ENCODE measurements at places on chromosomes 2 and 18. TPM values are rescaled to one million over a fixed set of nuclear protein-coding genes. Genes with fewer than 3 reads are reported as not detected.

- no peak for DNase-seq
These were observed 16.3 kb downstream of the VPS4B start for GRCh38 chr18:63405986-63406385.

- no peak for DNase-seq
These were observed 103.1 kb upstream of the MAPRE2 start for GRCh38 chr18:34938090-34938489.

The IL36B gene
- not detected for total RNA-seq

DNA sequence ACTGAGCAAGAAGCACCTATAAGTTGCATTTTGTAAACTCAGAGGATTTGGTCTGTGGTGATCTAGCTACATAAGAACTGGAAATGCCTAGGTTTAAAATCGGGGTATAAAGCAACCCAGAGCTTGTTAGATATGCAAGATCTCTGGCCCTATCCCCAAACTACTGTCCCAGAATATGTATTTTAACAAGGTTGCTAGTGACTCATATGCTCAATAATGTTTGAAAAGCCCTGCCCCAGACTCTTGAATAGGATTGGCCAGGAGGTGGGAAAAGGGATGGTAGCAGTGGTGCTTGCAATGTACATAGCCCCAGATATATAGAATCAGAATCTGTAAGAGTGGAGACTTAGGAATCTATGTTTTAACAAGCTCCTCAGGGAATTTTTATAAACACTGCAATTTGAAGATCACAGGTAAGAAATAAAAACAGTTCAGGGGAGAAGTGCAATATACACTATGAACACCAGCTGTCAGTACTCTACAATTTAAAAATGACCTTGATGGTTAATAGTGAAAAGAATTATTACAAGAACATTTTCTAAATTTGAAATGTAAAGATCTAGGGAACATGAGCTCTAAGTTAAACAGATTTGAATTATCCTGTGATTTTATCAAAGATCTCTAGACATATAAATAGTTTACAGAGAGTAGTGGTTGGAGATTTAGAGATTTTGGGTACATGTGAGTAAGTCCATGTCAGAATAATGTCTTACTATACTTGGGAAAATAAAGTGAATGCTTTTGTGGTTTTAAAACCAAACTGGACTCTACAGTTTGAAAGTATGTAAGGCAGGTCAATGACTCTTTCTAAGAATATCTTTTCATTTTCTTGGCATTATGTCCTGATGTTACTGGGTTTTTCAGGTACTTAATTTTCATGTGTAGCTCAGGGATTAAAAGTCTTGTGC is 7.7 kb upstream of the MMADHC start:
- no peak for DNase-seq

DNA sequence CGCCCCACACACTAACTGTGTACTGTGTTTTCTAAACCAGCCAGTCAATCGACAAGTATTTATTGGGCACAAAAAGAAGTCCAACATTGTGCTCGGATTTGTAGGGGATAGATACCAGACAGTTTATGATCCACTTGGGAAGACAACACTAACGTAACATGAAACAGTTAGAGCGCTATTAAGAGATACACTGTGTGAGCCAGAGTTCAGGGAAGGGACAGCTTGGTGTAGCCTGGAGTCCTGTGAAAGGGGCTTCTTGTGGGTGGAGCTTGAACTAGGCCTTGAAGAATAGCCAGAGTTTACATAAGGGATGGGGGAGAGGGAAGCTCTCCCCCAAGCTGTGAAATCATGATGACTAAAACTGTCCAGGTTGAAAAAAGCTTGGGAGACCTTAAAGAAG is 176.4 kb upstream of the TCF4 start:
- DNase-seq, result peak; percentile 41

The BCL2L11 gene
- total RNA-seq, result 26.5 TPM

GRCh38 chr2:232524771-232525170 is 1.2 kb upstream of the CHRND start:
- no peak for DNase-seq

DNA sequence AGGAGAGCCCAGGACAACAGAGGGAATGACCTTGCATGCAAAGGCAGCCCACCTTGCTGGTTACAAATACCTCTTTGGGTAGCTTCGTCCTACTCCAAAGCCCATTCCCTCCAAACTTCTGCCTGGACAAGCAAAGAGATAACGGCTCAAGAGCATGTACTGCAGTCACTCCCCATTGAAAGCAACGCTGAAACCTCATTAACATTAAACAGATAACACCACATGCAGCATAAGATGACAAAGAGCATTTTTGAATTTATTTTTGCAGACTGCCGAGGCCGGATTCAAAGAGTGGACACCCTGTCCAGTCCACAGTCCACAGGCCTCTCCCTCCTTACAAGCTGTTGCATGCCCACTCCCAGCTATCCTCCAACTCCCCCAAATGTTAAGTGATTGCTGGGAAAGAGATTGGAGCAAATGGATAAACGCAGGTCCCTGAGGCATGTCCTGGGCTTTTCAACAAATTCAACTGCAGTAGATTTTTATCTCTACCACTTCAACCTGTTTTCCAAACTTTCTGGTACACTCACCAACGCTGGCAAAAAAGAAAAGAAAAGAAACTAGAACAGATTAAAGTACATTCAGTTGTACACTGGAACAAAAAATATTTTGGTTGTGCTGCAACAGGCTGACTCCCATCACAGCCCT is 40.1 kb downstream of the MREG start:
- DNase-seq, result no peak

DNA sequence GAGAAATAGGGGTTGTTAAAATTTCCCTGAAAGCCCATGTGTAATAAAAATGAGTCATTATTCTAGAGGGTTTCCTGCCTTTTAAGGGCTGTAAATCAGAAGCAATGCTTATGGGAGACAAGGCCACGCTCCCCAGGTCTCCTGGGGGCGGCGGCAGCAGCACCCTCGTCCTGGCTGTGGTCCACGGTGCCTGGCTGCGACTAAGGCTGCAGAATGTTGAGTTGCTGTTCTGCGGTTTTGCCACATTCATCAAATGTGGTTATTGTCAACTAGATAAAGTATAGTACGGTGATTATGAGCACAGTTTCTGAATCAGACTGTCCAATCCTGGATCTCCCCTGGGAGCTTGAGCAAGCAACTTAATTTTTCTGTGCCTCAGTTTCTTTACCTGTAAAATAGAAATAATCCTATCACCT is 11.9 kb upstream of the AGFG1 start:
- no peak for DNase-seq

The ALLC gene
- not detected for total RNA-seq

DNA sequence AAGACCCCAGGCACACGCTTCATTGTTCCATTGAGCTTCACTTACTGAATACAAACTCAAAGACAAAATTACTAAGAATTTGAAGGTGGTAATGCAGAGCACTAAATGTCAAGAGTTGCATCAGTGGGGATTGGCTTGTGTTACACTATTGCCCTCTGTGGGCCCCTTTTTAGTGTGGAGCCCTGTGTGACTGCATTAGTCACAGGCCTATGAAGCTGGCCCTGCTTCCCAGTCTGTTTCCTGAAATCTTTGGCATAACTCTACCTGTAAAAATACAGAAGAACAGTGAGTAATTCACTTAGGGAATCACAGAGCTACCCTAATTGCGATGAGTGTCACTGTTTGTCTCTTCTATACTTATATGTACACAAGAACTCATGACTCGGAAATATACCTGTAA is 40.0 kb upstream of the STPG4 start:
- DNase-seq, result peak; percentile 69

DNA sequence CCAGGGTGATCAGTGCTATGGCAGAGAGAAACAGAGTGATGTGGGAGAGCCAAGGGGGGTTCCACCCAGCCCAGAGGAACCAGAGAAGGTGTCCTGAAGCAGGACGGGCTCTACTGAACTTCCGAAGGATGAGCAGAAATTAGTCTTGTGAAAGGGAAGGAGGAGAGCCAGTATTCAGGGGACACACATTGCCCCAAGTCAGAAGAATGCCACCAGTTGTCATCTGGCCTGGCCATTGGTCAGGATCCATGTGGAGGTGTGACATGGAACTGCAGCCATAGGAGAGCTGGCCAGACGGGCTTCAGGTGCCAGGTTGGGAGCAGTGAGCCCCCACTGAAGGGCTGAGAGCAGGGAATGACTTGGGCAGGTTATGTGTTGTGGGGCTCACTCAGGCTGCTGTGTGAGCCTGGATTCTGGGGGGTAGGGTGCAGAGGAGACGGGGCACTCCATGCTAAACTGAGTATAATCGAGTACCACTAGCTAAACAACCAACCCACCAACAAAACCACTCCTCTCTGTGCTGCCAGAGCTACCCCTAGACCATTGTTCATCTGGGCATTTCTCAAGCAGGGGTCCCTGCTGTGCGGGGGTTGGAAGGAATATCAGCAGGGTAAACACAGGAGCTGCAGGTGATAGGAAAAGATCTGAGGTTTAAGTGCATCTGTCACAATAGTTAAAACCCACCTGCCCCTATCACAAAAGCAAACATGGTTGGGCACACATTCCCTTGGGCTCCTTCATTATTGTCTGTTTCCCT is 25.3 kb downstream of the MARCO start:
- DNase-seq, result no peak

The RNF144A gene
- total RNA-seq, result 10.1 TPM

GRCh38 chr2:587087-587960 is 89.9 kb downstream of the TMEM18 start:
- DNase-seq, result no peak

DNA sequence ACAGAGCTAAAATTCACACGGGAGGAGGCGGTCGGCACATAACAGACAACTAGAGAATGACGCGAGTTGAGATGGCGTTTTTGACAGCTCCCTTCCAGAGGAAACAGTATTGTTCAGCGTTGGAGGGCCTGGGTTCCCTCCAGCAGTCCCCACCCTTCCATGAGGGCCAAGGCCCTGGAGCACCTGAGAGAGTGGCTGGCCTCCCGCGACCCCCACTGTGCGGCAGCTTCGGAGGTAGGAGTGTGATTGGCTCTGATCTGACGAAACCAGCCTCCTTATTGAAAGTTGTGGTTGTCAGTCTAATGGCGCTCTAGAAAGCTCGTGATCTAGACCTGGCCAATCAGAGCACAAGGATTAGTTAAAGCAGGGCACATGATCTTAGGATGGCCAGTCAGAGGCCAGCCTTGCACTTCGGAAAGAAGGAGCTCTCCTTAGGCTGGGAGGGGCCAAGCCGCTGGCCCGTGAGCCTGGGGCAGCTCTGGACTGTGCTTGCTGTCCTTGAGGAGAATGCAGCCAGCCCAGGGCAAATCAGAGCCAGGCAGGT is 104.5 kb upstream of the CELF4 start:
- no peak for DNase-seq

- no peak for DNase-seq
These were observed 175.9 kb downstream of the SH3RF3 start for GRCh38 chr2:109304731-109305470.

GRCh38 chr2:191359133-191359532 is 113.9 kb downstream of the MYO1B start:
- DNase-seq, result no peak

DNA sequence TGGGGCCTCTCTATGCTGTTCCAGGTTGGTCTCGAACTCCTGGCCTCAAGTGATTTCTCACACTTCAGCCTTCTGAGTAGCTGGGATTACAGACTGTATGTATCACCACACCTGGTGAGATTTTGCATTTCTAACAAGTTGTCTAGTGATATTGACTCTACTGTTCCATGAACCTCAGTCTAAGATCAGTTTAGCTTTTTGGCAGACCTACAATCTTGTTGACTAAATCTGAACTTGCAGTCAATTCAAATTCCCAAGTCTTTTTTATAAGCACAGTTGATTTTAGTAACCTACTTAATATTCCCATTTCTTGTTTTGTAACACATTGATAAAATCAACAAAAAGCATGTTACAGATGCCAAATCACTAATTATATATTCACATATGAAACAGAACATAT is 266.1 kb upstream of the CYP26B1 start:
- DNase-seq, result no peak

GRCh38 chr2:122433123-122433754 is 677.8 kb downstream of the TSN start:
- DNase-seq, result peak; percentile 69

DNA sequence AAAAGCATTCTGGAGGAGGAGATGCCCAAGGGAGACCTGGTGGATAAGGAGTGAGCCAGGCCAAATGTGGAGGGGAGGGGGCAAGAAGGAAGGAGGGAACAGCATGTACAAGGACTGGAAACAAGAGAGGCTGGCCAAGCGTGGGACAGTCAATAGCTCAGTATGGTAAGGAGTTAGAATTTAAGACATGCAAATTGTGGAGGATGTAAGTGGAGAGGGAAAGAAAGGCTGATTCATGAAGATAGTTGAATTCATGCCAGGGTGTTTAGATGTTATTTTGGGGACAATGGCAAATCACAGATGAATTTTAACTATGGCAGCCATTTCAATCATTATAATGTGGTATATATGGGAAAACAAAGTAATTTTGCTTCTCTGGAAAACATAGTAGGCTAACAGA is 462.3 kb downstream of the MEIS1 start:
- DNase-seq, result no peak

- peak; percentile 75 for DNase-seq
These were observed 12.6 kb upstream of the KCMF1 start for GRCh38 chr2:84958135-84959059.

The CRACDL gene
- 0.47 TPM for total RNA-seq
